Fibroblast of the aortic adventitia (primary cell): ENCODE measurements at places on chromosomes 13 and 19.

DNA sequence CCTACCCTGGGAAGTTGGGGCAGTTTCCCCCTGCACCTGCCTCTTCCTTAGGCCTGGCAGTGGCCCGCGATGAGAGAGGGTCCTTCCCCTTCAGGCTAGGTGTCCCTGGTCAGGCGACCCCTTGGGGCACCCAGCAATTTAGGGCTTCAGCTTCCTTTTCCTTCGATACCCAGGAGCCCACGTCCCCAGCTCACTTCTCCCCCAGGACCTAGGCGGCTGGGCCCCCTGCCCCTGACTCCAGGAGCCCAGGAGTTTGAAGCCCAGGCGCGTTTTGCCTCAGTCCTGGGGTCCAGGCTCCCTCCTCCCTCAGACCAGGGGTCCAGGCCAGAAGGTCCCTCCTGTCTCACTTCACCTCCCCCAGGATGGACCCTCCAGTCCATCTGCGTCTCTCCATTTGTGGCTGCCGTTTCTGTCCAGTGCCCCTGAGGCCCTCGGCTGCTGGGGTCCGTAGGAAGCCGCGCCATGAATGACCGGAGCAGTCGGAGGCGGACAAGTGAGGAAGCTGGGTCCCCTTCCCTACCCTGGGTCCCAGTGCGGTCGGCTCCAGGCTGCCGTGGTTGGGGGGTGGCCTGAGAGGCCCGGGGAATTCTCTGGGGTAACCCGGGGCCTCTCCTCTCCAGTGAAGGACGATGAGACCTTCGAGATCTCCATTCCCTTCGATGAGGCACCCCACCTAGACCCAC lies 714 bp downstream of the CCDC106 start:
- DNase-seq: no peak

DNA sequence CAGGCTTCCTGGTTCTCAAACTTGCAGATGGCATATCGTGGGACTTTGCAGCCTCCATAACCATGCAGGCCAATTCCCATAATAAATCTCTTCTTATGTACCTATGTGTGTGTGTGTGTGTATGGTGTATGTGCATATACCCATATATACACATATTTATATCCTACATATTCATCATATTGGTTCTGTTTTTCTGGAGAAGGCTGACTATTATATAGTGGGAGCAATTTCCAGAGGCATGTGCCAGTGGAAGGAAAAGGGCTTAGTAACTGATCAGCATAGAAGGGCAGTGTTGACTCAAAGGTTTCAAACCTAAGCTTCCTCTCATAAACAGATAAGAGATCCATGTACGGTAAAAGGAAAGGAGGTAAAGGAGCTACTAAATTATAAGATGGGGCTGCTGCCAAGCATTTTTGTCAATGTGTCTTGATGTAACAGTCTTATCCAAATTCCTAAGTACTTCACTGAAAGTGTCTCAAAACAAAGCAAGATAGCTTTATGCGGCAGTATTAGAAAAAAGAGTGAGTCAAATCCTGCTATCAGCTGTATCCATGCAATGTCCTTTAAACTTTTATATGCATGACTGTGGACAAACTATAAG lies 432.1 kb downstream of the TBC1D4 start:
- DNase-seq: no peak

DNA sequence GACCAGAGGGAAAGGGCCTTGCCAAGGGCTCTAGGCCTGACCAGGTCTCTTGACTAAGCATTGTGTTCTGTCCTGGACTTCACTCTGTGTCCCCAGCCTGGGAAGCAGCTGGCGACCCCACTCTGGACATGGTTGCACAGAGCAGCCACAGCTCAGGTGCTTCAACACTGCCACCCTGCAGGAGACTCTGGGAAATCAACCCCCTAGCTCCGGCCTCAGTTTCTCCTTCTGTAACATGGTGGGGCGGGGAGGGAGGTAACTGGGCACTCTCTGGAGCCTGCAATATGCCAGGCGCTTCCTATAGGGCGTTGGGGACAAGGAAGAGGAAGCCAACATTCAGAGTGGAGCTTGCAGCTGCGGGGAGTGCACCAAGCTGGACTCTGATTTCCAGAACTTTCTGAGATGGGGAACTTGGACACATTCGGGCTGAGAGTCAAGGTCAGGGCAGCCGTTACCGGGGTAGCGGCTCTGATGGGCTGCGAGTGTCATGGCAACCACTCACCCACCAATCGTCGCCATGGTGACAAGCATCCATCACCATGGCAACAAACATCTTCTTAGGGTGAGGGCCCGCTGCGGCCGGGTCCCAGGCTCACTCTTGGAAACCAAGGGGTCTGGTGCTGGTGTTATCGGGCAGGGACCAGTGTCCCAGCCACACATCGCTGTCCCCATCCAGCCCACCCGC lies 12.8 kb downstream of the F2RL3 start:
- no peak for DNase-seq

DNA sequence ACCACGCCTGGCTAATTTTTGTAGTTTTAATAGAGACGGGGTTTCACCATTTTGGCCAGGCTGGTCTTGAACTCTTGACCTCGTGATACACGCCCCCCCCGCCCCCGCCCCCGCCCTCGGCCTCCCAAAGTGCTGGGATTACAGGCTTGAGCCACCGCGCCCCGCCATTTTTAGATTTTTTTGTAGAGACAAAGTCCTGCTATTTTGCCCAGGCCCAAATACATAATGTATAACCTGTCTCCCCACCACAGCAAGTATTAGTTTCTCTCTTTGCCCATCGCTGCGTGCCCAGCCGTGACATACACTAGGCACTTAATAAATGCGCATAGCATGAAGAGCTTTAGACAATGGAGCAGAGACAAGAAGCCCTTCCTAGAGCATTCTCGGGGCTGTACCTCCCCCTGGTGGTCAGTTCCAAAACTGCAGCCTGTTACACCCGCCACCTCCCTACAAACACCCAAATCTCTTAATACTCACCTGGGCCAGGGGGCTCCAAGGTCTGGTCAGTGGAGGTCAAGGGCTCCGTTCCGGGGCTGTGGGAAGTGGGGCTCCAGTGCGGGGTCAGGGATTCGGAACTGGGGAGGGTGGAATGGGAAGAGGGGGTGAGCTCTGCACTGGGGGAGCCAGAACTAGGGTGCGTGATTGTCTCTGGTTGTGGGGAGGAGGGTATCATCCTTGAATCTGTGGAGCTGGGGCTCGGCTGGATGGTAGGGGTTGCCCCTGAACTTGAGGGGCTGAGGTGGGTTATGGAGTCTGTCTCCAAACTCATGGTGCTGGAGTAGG lies 22.5 kb downstream of the IQCN start:
- peak; percentile 76 for DNase-seq

DNA sequence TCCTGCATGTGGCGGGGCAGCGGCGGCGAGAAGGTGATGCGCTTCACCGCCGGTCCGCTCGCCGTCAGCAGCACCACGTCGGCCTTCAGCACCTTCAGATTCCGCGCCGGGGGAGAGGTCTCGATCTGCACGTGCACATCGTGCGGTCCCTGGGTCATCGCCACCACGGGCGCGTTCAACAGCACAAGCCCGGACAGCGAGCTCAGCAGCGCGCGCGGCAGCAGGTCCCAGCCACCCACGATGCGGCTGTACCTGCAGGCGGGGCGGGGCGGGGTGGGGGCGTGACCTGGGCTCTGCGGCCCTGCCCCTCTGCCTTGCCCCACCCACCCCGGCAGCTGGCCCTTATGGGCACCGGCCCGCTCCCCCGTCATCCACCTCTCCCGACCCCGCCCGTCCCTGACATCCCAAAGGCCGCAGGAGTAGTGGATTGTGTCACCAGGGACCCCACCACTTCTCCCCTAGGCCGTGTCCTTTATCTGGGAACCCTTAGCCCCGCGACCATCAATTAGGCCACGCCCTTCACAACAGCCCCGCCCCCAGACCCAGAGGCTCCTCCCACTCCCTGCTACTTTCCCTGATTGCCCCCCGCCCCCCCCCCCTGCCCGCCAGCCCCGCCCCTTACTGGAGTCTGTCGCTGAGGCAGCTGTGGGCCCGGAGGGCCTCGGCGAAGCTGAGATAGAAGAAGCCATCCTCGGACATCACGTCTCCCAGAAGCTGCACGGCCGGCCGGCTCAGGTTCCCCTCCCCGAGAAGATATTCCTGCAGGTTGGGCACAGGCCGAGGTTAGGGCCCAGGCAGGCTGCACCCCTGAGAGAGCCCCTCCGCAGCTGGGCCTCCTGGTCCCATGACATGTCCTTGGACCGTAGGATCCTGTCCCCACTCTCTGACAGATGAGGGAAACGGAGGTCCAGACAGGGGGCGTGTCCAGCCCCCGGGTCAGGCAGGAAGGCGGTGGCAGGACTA lies 6.1 kb downstream of the IL4I1 start:
- no peak for DNase-seq

DNA sequence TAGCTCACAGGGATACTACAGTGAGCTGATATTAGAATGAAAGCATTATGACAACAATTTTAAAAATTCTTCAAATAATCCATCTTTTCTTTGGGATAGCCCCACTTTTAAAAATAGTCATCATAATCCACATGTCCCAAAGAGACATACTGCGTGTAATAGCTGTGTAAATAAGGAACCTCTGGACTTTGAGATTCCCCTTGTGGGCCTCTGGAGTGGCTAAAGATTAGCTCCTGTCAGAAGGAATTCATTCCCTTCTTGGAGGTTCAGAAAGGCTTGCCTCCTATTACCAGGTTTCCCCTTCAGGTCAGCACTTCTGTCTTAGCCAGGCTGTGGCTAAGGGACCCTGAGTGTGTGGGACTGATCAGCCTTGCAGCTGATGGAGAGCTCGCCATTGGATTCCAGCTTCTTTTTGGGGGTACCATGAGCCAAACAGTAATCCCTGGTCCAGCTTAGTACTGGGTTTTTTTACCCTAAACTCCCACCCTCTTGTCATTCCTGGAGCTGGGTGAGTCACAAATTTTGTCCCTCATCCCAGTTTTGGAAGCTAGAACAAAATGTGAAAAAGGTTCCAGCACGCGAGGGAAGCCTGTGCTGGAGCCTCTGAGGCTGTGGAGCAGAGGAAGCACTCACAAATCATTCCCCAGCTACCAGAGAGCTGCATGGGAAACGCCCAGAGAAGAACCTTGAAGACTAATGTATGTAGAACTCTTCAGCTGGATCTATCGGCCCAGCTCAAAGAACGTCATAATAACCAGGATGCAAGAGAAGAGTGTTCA lies 96.7 kb downstream of the RNASEH2B start:
- peak; percentile 75 for DNase-seq

GRCh38 chr13:70945506-70945905 lies 837.3 kb upstream of the KLHL1 start:
- DNase-seq: no peak

DNA sequence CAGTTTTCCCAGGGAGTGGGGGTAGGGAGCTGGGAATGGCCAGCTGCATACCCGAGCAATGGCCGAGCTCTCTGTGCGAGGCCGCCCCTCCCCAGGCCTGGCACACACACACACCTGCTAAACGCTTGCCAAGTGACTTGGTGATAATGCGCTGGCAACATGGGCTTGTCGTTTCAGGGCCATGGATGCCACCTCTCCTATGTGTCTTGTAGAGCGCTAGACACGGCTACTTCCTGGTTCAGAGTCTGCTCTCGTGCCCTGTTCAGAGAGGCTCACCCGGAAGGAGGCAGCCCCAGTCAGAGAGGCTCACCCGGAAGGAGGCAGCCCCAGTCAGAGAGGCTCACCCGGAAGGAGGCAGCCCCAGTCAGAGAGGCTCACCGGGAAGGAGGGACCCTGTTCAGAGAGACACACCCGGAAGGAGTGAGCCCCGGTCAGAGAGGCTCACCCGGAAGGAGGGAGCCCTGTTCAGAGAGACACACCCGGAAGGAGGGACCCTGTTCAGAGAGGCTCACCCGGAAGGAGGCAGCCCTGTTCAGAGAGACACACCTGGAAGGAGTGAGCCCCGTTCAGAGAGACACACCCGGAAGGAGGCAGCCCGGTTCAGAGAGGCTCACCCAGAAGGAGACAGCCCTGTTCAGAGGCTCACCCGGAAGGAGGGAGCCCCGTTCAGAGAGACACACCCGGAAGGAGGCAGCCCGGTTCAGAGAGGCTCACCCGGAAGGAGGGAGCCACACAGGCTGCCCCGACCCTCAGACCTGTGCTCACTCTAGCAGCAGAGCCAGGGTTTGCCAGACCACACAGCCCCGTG lies 4.2 kb downstream of the ADPRHL1 start:
- peak; percentile 79 for DNase-seq

- DNase-seq: no peak
These were observed 2.5 kb upstream of the GADD45GIP1 start for GRCh38 chr19:12959481-12959880.

DNA sequence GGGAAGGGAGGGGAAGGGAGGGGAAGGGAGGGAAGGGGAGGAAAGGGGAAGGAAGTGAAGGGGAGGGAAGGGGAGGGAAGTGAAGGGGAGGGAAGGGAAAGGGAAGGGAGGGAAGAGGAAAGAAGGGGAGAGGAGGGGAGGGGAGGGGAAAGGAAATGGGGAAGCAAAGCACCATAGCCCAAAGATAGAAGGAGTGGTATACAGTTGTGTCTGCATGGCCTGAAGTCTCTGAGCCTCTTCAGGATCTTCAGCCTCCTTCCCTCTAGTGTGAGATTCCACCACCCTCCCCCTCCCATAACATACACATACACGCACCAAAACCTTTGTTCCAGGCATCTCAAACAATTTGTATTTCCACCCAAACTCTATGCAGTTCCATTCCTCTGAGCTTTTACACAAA lies 96.2 kb upstream of the SERP2 start:
- no peak for DNase-seq

DNA sequence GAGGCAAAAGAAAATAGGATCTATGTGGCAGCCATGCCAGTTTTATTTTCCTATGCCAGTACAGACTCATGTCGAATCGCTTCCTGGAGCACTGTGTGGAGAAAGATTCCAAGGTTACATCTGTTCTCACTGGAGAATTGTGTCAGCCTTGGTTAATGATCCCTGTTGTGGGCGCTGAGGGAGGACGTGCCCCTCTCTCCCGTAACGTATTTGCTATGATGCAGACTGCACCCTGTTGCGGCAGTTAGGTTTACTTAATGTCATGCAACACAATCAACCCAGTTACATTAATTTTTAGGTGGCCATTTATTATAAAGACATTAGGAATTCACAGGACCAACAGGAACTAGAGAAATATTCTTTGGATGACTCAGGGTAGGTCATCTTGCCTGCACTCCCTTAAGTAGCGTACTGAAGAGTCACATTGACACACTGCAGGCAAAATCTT lies 892.9 kb downstream of the EFNB2 start:
- DNase-seq: no peak

- DNase-seq: no peak
These were observed 121.9 kb upstream of the SOX1 start for GRCh38 chr13:111945086-111945485.

GRCh38 chr19:53311044-53311443 lies 22.5 kb upstream of the ZNF845 start:
- DNase-seq: no peak

GRCh38 chr19:7307590-7308218 lies 13.5 kb upstream of the INSR start:
- no peak for DNase-seq
